ENCODE measurements at places on chromosomes 3 and 15.
A peak's percentile ranks its signal among the peaks of the same experiment; 100 is the strongest.

- DNase-seq, result no peak
Measured at GRCh38 chr3:109265295-109265694, 51.0 kb downstream of the DPPA2 start.

DNA sequence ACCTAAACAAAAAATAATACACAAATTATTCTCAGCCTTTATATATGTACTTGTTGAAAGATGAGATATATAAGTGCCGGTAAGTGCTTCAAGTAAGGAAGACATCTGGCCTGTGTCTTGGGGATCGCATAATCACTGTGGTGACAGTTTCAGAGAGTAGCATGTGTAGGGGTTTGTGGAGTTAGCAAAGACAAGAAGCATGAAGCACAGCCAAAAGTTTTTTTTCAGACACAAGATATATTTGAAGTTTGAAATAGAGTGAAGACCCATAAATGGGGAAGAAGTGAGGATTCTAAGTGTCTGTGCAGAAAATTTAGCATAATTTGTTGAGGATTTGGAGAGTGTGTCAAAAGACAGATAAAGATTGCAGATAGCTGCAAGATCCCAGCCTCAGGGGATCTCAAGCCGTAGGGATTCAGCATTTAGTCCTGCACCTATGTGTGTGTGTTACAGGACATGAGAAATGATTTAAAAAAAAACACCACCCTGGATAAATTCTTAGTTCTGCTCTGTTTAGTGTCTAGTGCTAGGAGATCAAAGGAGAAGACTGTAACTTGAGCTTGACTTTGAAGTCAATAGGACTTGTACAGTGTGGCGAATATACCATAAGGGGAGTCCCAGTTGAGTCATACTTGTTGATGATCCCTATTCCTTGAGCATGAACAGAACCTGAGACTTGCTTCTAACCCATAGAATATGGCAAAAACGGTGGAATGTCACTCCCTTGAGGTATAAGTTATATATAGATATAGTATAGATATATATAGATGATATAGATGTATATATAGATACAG is 123.9 kb upstream of the GRM7 start:
- DNase-seq, result no peak

- peak; percentile 57 for DNase-seq
Measured at GRCh38 chr3:186815435-186815834, 9.2 kb upstream of the RFC4 start.

DNA sequence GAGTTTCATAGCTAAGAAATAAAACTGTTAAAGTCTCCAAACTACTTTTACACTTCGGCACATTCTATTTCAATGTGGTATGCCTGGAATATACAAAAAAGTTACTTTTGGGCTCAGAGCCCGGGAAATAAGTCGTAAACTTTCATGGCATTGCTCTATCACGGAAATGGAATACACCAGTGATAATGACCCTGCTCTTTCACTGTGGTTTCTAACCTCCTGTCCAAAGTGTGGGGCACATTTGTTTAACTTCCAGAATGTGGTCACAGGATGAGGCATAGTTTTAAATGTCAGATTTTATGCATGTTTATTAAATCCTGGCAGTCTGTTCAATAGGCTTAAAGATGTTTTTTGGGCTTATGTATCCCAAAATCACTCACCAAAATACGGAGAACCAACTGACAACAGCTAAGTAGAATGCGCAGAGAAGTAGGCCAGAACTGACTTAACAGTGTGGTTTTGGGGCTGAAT is 5.1 kb downstream of the CXCR6 start:
- DNase-seq, result no peak

GRCh38 chr3:154421083-154421482 is 8.9 kb downstream of the GPR149 start:
- DNase-seq, result peak; percentile 9

GRCh38 chr15:91129436-91129835 is 29.4 kb downstream of the SV2B start:
- DNase-seq, result no peak

- DNase-seq, result no peak
Measured at GRCh38 chr3:154170300-154170699, 49.1 kb downstream of the ARHGEF26 start.

DNA sequence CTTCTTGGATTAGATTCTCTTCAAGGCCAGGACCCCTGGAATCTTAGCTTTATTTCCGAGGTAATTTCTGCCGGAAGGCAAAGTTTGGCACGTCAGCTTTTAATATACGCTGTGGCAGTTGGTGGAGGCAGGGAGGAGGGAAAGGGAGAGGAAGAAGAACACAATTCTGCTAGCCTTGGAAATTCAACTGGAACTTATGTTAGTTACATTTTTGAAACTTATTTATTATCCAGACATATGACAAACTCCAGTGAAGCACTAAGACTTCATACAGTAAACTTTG is 100.1 kb upstream of the TSC22D2 start:
- DNase-seq, result no peak

DNA sequence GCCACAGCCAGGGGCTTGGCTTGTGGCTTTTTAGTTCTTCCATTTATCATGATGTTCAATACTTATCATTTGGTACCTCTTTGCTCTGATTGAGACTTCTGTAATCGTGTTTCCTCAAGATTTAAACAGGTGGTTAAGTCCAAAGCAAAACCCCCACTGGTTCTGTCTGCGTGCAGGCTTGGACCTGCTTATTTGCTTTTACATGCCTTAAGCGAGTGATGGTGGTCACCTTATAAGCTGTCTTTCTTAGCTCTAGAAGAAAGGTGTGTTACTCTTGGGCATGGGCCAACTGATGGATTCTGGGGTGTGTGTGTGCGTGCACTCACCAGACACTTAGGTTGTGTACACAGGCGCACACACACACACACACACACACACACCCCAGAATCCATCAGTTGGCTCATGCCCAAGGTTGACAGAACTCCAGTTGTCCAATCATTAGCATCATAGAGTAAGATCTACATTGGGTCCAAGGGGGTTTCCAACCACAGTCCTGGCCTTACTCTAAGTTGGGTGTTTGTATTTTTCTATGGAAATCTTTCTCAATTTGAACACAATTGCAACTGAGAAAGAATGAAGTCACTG is 1.2 kb downstream of the MYZAP start:
- DNase-seq, result peak; percentile 63

- DNase-seq, result no peak
Measured at GRCh38 chr3:177752831-177753230, 555.5 kb upstream of the TBL1XR1 start.

DNA sequence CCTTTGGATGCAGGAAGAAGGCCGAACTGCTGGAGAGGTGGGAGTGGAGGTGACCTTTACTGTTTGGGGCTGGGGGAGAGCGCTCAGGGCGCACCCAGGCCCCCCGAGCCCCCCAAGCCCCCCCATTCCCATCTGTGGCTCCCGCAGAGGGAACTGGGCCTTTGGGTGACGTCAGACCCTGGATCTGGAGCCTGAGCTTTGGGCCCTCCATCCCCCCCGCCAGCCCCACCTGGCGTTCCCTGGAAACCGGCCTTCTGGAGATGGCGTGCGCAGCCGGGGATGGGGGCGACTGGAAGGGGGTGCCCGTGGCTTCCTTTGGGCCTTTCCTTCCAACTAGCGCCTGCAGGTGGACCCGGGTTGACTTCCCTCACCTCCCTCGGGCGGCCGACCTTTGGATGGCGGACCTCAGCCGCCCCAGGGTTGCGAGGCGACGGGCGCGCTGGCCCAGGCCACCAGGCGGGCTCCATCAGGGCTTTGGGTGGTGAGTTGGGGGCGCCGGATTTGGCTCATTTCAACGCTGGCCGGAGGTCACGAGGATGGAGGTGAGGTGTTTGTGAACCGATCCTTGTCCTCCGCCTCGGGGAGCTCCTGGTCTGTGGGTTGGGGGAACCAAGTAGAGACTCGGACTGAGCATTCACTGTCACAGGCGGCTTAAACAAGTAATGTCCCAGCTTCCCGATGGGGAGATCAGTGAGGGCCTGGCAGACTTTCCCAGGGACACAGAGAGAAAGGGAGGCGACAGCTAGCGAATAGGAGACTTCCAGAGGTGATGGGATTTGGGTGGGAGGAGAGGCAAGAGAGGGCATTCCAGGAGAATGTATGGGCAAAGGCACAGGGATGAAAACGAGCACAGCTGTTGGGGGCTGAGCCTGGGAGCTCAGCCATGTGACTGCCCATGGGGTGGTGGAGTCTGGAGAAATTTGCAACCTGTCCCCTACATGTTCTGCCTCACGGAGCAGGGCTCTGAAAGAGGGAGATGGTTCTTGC is 709 bp downstream of the SCAMP5 start:
- no peak for DNase-seq

DNA sequence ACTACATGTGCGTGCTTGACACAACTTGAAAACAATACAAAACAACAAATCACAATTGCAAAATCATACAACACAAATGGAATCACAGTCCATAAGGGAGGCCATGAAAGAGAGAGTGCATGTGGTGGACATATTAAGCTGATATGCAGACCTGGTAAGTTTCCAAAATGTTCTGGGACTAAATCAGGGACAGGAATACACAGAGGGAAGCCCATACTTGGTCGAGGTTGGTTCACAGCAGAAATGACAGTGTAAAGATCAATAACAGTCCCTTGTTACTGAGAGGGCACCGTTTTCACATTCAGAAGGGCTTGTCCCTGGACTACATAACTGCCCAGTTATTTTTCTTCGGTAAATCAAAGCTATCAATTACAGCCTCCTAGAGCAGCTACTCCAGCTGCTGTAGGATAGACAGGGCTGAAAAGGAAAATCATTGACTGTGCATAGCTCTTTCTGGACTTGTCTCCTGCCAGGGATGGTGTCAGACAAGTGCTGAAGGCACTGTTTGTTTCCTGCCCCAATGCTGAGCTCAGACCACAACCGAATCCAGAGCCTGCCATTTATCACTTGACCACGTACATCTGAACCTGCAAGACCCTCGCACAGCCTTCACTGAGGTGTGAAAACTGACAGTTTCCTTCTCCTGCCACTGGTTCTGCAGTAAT is 79.5 kb upstream of the KCNMB2 start:
- DNase-seq, result no peak

GRCh38 chr3:70726096-70726938 is 413.9 kb upstream of the MDFIC2 start:
- DNase-seq, result no peak

- no peak for DNase-seq
Measured at GRCh38 chr15:31503256-31503655, 176.6 kb downstream of the KLF13 start.

DNA sequence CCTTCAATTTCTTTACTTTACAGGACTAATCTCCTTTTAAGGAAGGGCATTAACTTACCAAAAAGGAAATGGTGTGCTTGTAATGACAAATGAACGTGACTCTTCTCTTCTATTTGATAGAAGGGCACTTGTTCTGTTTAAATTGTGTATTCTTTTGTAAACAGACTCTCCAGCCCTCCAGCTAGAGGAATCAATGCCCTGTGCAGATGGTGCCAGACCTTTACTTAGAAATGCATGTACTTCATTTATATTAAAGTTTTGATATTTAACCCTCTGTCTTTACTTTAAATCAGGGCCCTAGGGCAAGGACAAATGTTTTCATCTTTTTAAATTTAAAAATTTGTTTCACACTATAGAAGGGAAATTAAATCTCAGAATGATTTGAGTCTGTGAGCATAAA is 355.1 kb downstream of the GBE1 start:
- no peak for DNase-seq

DNA sequence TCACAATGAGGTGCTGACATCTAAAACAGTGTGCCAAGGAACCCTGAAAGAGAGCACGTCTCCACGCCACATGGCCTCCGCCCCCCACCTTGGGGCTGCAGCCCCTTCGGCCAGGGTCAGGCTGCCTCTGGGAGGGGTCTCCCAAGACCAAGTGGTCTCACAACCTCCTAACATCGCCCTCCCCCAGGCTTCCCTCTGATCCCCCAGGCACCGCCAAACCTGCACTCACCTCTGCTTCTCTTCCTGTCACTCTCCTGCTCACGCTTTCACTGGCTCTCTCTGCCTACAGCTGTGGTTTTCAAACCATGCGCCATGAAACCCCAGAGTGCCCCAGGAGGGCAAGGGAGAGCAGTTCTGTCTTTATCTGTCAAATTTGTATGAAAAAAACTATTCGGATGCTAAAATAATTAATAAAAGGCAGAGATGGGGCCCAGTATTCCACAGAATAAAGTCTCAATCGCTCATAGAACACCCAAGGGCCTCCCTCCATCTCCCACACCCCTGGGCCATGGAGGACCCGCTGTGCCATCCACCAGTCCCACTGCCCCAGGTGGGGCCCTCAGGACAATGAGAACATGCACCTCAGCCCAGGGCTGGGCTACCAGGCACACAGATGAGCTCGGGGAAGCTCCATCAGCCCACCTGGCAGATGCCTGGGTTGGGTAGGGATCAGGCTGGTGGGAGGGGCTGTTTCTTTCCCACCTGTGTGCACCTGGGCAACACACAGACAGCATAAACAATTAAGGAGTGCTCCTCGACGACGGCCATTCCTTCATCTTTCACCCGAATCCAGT is 21.5 kb downstream of the CYFIP1 start:
- DNase-seq, result no peak

- DNase-seq, result no peak
Measured at GRCh38 chr15:32861761-32862160, 144.0 kb downstream of the GREM1 start.

GRCh38 chr3:190077395-190078045 is 43.2 kb downstream of the P3H2 start:
- DNase-seq, result peak; percentile 13

DNA sequence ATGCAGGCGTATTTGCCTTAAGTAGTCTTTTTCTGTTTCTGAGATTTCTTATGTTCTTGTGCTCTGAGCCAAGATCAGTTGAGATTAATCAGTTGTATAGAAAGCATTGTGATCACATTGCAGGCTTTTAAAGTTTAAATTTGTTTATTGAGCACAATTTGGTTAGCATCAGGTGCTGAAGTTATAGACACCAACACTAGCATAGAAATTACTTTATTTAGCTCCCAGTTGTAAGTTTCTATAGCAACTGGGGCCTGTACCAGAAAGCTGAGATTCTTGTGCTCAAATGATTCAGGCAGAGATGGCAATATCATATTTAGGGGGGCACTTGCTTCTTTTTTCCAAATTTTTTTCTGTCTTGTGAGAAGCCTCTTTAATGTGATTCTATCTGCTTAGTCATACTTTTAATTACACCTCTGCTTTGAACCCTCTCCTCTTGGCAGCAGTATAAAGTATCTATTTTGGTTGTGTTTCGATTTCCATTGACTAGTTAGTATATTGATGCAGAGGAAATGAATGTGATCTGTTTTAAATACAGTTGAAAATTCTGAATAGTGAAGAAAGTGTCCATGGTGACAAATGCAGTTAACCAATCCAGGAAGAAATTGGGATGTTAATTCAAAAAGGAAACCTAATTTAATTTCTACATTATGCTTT is 241.7 kb upstream of the GBE1 start:
- DNase-seq, result no peak

- peak; percentile 44 for DNase-seq
Measured at GRCh38 chr3:46098319-46098761, 71.1 kb upstream of the XCR1 start.
